Neural crest cell (in vitro differentiated cells): ENCODE measurements at places on chromosomes 16 and 17.

DNA sequence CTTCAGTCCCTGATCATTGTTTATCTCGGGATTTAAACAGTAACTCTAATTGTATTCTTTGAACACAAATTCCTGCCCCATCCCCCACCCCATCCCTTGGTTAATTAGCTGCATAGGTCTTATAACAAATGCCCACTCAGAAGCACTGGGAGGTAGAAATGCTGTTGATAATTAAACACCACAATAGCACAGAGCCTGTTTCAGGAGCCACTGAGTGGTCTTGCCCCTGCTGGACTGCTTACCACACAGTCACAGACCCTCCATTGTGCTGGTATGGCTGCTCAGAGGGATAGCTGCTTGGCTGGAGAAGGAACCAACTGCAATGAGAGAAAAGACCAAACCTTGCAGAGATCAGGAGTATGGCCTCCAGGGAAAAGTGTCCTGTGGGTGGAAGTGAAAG lies 214.1 kb downstream of the ANKFN1 start:
- H3K4me1 ChIP-seq = peaks cover 12% of the 10 kb centered on the region
- H3K4me3 ChIP-seq = no peak overlapping the region
- no peaks in the 10 kb centered on the region for H3K27me3 ChIP-seq
- no peaks in the 10 kb centered on the region for H3K36me3 ChIP-seq
- peak overlapping the region; percentile 19 for H3K27ac ChIP-seq

DNA sequence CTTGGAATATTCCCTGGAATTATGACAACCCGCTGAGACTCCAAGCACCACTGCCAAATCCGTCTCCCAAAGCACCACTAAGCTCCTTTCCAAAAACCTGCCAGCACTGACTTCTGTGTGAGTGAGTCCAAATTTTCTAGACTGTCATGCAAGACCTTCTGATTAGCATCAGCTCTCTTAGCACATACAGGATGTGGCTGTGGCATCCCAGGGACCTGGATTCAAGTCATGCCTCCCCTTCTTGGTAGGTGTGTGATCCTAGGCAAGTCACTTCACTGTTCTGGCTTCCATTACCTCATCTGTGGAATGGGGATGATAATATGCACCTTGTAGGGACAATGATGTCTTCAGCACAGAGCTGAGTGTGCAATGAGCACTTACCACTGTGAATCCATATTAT lies 38.3 kb upstream of the USP7 start:
- H3K36me3 ChIP-seq = no peaks in the 10 kb centered on the region
- H3K27me3 ChIP-seq = no peaks in the 10 kb centered on the region
- H3K4me3 ChIP-seq = no peak overlapping the region
- no peak for DNase-seq

DNA sequence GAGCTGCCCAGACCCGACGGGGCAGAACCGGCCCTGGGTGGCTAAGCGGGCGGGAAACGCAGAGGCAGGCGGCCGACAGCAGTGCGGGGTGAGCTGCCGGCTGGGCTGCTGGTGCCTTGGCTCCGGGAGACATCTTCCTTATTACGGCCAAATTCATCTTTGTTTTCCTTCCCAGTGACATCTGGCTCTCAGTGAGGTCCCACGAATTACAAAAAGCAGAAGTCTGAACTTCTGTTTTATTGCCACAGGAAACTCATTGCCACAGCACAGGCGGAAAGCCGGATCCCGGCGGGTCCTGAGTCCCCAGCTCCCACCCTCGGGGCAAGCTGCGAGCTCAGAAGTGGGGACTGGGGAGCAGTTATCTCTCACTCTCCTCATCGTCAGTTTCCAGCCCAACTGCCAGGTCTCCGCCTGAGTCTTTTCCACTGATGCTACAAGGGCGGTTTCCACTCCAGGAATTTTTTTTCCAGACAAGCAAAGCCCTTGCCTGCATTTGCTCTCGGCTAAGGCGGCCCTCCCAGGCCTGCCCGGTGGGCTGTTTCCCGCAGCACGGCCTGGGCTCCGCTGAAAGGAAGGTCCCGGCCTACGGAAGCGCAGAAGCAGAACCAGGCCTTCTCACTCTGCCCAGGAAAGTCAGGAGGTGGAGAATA lies 40.3 kb downstream of the CBFA2T3 start:
- no peak overlapping the region for H3K27ac ChIP-seq
- no peaks in the 10 kb centered on the region for H3K4me1 ChIP-seq
- peaks cover 28% of the 10 kb centered on the region for H3K27me3 ChIP-seq
- no peaks in the 10 kb centered on the region for H3K36me3 ChIP-seq

DNA sequence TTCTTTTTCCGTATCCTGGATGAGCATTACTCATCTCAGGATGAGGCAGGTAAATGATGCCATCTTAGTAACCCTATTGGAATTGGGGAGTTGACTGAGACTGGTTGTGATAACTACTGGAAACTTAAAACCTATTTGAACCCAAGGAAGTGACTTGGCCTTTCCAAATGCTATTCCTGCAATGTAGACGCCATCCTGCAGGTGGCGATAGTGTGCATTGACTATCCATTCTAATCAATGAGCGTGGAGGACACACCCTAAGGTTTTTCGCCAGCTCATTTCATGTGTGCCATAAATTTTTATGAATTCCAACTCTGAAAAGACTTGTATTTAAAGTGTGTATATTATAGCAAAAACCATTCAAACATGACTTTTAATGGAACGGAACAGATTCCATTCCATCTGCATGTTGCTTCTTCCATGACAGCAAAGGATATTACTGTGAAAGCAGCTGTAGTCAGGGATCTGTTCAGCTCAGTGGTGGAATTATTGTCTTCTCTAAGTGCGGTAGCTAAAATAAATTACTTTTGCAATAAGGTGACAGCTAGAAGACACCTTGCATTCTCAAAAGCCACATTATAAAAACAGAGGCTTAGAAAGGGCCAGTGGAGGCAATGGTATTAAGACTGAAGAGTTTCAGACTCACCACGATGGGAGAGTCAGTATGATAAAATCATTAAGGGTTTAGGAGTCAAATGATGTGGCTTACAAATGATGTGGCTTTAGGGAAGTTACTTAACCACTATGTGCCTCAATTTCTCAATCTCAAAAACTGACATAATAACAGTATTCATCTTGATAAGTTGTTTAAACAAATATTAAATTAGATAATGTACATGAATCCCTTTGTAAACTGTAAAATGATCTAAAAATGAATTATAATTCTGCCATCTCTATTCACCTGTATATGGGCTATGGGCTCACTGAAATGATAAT lies 55.5 kb downstream of the SYT17 start:
- H3K27me3 ChIP-seq = peaks cover 3% of the 10 kb centered on the region
- no peak overlapping the region for H3K4me3 ChIP-seq
- no peak overlapping the region for H3K27ac ChIP-seq
- peaks cover 14% of the 10 kb centered on the region for H3K36me3 ChIP-seq

GRCh38 chr16:52022980-52023379 lies 524.0 kb downstream of the TOX3 start:
- no peaks in the 10 kb centered on the region for H3K36me3 ChIP-seq
- no peak overlapping the region for H3K4me3 ChIP-seq
- peaks cover 9% of the 10 kb centered on the region for H3K27me3 ChIP-seq
- H3K4me1 ChIP-seq = no peaks in the 10 kb centered on the region

DNA sequence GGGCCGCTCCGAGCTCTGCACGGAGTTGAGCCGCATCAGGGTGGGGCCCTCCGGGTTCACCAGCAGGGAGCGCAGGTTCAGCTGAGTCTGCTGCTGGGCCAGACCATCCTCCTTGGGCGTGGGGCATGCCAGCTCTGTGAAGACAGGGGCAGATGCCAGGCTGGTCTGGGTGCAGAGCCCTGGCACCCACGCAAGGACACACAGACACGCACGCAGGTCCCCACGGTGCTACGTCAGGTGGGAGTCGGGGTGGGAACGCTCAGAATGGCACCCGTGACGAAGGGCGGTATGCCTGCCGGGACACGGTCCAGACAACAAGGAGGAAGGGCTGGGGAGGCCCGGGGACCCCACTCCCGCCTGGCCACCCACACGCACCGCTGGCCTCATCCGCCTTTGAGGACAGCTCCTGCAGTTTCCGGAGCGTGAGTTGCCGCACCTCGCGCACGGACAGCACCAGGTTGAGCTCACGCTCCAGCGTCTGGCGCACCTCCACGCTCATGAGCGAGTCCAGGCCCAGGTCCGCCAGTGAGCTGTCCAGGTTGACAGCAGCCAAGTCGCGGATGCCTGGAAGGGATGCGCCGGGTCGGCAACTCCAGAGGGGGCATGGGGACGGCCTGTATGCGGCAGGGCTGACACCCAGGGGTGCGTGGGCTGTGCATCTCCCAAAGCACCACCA lies 15.3 kb upstream of the DUS1L start:
- H3K4me3 ChIP-seq = no peak overlapping the region
- H3K27ac ChIP-seq = no peak overlapping the region
- DNase-seq = no peak

GRCh38 chr16:72905581-72905980 lies 142.3 kb downstream of the ZFHX3 start:
- H3K27me3 ChIP-seq = no peaks in the 10 kb centered on the region
- no peak for DNase-seq
- H3K4me3 ChIP-seq = no peak overlapping the region
- H3K36me3 ChIP-seq = peaks cover 2% of the 10 kb centered on the region
- peaks cover 29% of the 10 kb centered on the region for H3K4me1 ChIP-seq

GRCh38 chr17:44776628-44777393 lies 18.0 kb downstream of the ADAM11 start:
- H3K27me3 ChIP-seq = peaks cover 9% of the 10 kb centered on the region
- peaks cover 11% of the 10 kb centered on the region for H3K4me1 ChIP-seq
- no peaks in the 10 kb centered on the region for H3K36me3 ChIP-seq
- H3K4me3 ChIP-seq = peak overlapping the region; percentile 92

GRCh38 chr16:73230651-73231050 lies 182.7 kb upstream of the ZFHX3 start:
- H3K36me3 ChIP-seq = no peaks in the 10 kb centered on the region
- peaks cover 2% of the 10 kb centered on the region for H3K27me3 ChIP-seq
- H3K4me1 ChIP-seq = peaks cover 17% of the 10 kb centered on the region
- DNase-seq = no peak
- no peak overlapping the region for H3K4me3 ChIP-seq
- no peak overlapping the region for H3K27ac ChIP-seq

- DNase-seq = no peak
- peaks cover 2% of the 10 kb centered on the region for H3K27me3 ChIP-seq
- H3K27ac ChIP-seq = no peak overlapping the region
- no peaks in the 10 kb centered on the region for H3K36me3 ChIP-seq
- H3K4me1 ChIP-seq = no peaks in the 10 kb centered on the region
These were observed 276.7 kb downstream of the PARN start for GRCh38 chr16:14353340-14353739.

DNA sequence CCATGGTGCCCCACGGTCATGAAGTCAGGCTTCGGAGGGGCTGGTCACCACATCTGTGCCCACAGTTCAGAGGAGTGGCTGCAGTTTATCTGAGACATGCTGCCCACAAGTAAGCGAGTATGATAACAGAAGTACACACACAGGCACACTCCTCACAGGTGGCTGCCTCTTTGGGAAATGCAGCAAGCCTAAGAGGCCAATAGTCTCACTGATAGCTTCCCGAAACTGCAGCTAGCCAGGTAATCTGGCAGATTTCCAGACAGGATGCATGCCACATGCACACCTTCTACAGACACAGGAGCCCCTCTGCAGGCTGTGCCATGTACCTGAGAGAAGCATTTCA lies 12.6 kb upstream of the GFOD2 start:
- H3K27me3 ChIP-seq = no peaks in the 10 kb centered on the region
- no peak overlapping the region for H3K4me3 ChIP-seq
- DNase-seq = no peak
- H3K36me3 ChIP-seq = peaks cover 5% of the 10 kb centered on the region

DNA sequence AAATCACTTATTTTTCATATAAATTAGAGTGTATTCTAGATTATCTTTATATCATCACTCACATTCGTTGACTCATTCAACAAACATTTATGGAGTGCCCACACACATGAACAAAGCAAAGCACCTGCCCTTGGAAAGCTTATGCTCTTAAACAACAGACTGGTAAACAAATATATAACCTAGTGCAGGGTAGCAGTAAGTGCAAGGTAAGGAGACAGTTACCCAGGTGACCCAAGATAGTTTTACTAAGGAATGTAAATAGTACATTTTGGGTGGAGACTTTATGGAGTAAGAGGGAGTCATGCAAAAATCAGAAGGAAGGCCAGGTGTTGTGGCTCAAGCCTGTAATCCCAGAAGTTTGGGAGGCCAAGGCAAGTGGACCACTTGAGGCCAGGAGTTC lies 40.4 kb upstream of the HELZ start:
- peaks cover 9% of the 10 kb centered on the region for H3K4me1 ChIP-seq
- H3K27ac ChIP-seq = no peak overlapping the region
- H3K36me3 ChIP-seq = no peaks in the 10 kb centered on the region
- DNase-seq = no peak
- no peaks in the 10 kb centered on the region for H3K27me3 ChIP-seq
- H3K4me3 ChIP-seq = no peak overlapping the region

DNA sequence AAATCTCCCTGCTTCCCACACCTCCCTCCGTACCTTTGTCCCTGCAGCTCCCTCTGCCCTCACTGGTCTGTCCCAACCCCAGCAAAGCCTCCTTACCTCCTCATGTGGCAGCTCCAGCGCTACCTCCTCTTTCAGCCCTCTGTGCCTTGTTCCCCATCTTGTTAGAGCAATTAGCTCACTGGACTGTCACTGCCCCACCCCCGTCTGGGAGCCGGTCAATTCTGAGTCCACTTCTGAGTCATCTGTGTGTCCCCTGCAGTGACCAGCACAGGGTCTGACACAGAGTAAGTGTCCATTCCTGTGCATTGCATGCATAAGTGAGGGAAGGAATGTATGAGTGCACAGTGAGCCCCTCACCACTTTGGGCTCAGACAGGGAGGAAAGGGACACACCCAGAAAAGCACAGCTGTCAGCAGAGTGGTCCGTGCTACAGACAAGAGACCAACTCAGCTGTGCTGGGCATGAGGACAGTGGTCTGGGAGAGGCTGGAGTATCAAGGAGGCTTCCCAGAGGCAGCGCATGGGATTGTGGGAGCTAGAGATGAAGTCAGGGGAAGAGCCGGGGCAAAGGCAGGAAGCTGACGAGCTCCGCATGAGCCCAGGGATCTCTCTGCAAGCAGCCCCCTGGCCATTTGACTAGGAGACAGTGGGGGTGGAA lies 45.9 kb downstream of the PITPNM3 start:
- H3K36me3 ChIP-seq = no peaks in the 10 kb centered on the region
- no peak overlapping the region for H3K27ac ChIP-seq
- peaks cover 10% of the 10 kb centered on the region for H3K27me3 ChIP-seq
- no peak overlapping the region for H3K4me3 ChIP-seq
- no peaks in the 10 kb centered on the region for H3K4me1 ChIP-seq

- no peak for DNase-seq
- peak overlapping the region; percentile 88 for H3K4me3 ChIP-seq
- peaks cover 3% of the 10 kb centered on the region for H3K36me3 ChIP-seq
- no peak overlapping the region for H3K27ac ChIP-seq
- H3K27me3 ChIP-seq = peaks cover 53% of the 10 kb centered on the region
These were observed 354 bp upstream of the ESRP2 start for GRCh38 chr16:68236137-68236825.

DNA sequence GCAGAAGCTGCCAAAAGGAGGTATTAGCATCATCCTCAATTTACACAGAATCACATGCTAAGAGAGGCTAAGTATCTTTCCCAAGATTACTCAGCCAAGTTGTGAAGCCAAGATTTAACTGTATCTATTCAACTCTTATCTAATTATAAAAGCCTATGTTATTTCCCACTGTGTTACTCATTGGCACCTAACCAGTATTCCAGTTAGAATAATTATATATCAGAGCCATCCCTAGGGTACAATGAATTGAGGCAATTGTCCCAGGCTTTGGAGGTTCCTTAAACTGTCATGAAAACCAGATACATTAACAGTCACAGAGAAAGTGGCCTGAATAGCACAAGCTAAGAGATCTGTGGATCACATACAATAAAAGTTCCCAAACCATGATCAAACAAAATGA lies 10.9 kb upstream of the AMFR start:
- no peaks in the 10 kb centered on the region for H3K4me1 ChIP-seq
- H3K36me3 ChIP-seq = no peaks in the 10 kb centered on the region
- DNase-seq = no peak
- no peaks in the 10 kb centered on the region for H3K27me3 ChIP-seq
